ENCODE measurements at places on chromosomes 1 and 21. TPM values are rescaled to one million over a fixed set of nuclear protein-coding genes. Genes with fewer than 3 reads are reported as not detected.

S100B gene
- total RNA-seq = not detected

LRRC71 gene
- total RNA-seq = not detected

MATN1 gene
- not detected for total RNA-seq

FCGR2B gene
- not detected for total RNA-seq

ADCY10 gene
- total RNA-seq = 0.17 TPM

ATF3 gene
- total RNA-seq = 4.4 TPM

NUP210L gene
- total RNA-seq = 0.17 TPM

USH2A gene
- not detected for total RNA-seq

NEGR1 gene
- total RNA-seq = 2.9 TPM

FAM72B gene
- total RNA-seq = 1.7 TPM

DENND2C gene
- 1.5 TPM for total RNA-seq

PYGO2 gene
- total RNA-seq = 10.6 TPM

NBPF1 gene
- total RNA-seq = 41.0 TPM

SAMD13 gene
- total RNA-seq = 0.94 TPM

ADAM30 gene
- total RNA-seq = not detected

OR2T11 gene
- total RNA-seq = not detected

TMCC2 gene
- 3.0 TPM for total RNA-seq

CELA3A gene
- total RNA-seq = not detected

JTB gene
- total RNA-seq = 71.2 TPM

PCBP3 gene
- total RNA-seq = 1.1 TPM

TLR5 gene
- total RNA-seq = not detected

PALMD gene
- total RNA-seq = 0.60 TPM

GPR3 gene
- total RNA-seq = 0.09 TPM

PLA2G2C gene
- not detected for total RNA-seq

SPATA46 gene
- total RNA-seq = not detected

SLC35D1 gene
- total RNA-seq = 7.7 TPM

NGF gene
- 3.4 TPM for total RNA-seq

OR14I1 gene
- total RNA-seq = not detected

SV2A gene
- total RNA-seq = 16.0 TPM

RNU1-4 gene
- total RNA-seq = 2,114 TPM

KCNJ9 gene
- total RNA-seq = 0.09 TPM

ADAMTSL4 gene
- total RNA-seq = 16.7 TPM

TRIM62 gene
- total RNA-seq = 3.1 TPM

WNT3A gene
- total RNA-seq = not detected

IQCC gene
- 1.6 TPM for total RNA-seq

CATSPERE gene
- 0.77 TPM for total RNA-seq

FMO4 gene
- 1.4 TPM for total RNA-seq

LYPD8 gene
- total RNA-seq = not detected

RGS7 gene
- under 0.01 TPM for total RNA-seq

ANKRD45 gene
- total RNA-seq = 0.79 TPM

APOBEC4 gene
- total RNA-seq = not detected

ERICH3 gene
- under 0.01 TPM for total RNA-seq

NBPF6 gene
- total RNA-seq = not detected

NOS1AP gene
- not detected for total RNA-seq

PCNX2 gene
- total RNA-seq = 87.2 TPM

MYOM3 gene
- total RNA-seq = not detected

AXDND1 gene
- total RNA-seq = 0.43 TPM

BARHL2 gene
- not detected for total RNA-seq

GUCA2A gene
- not detected for total RNA-seq

RHCE gene
- total RNA-seq = 1.6 TPM

B4GALT3 gene
- total RNA-seq = 11.3 TPM
